HS-5 (cell line): ENCODE measurements at places on chromosomes 11 and 22.
A peak's percentile ranks its signal among the peaks of the same experiment; 100 is the strongest.

DNA sequence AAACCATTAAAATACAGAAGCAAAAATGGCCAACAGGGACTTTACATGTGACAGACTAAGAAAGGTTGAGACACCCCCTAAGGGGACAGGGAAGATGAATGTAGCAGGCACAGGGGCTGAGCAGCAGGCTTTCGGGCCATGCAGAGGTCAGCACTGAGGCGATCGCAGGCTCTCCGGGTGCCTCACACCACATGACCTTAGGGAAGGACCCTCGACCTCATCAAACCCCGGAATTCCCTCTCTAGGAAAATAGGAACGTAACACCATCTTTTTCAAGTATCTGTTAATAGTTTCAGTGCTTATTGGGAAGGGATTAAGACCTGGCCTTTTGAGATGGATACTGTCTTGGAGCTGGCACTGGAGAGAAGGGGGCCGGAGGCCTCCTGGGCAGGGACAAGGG lies 27.4 kb downstream of the OPCML start:
- DNase-seq: no peak

DNA sequence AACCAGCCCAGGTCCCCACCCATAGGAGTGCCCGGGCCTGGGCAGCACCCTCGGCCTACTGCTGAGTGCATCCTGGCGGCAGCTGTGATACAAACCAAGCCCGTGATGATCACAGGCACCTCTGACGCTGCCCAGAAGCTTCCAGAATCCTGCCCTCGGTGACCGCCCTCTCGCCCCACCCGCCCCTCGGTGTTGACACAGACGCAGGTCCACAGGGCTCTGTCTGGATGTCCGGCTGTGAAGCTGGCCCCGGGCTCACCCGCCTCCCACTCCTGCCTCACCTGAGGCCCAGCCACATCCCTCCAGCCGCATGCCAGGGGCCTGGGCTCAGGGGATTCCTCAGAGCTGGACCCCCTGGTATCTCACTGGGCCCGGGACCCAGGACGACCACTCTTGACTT lies 191.0 kb downstream of the BRD1 start:
- no peak for DNase-seq

- DNase-seq: peak; percentile 18
These were observed 364.0 kb downstream of the CASP12 start for GRCh38 chr11:104534278-104534677.

- no peak for DNase-seq
These were observed 29.2 kb downstream of the SC5D start for GRCh38 chr11:121321614-121322243.

- no peak for DNase-seq
These were observed 12.2 kb upstream of the RPS3 start for GRCh38 chr11:75386942-75387630.

GRCh38 chr11:96147906-96148486 lies 195.0 kb downstream of the MAML2 start:
- DNase-seq: no peak

DNA sequence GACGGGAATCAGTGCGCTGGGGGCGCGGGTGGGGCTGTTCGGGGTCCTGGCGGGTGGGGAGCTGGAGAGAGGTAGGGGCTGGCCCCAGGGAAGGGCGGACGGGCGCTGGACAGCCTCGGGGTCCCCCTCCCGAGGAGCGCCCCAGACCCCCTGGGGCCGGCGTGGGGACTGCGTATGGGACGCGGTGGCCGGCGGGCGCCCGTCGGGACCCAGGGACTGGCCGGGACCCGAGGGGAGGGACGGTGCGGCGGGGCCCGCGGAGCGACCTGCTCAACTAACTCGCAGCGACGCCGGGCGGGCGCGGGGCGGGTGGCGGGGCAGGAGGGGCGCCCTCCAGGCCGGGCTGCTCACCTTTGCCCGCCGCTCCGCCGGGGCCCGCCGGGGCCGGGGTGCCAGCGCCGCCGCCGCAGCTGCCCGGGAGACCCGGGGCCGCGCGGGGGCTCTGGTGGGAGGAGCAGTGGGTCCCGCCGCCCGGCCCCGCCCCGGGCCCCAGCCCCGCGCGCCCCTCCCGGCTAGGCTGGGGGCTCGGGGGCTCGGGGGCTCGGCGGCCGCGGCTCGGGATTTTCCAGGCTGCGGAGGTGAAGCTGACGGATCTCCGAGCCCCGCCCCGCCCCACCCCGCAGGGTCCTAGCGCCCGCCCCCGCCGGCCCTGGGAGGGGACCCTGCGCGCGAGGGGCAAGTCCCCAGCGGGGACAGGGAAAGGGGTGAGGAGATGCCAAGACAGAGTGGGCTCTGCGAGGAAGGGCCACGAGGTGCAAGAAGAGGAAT lies 12.3 kb downstream of the STARD10 start:
- DNase-seq: no peak

- DNase-seq: no peak
These were observed 80.5 kb downstream of the PDHX start for GRCh38 chr11:34996958-34997357.

GRCh38 chr11:44116234-44116830 lies 20.9 kb downstream of the EXT2 start:
- no peak for DNase-seq

- no peak for DNase-seq
These were observed 111.2 kb downstream of the CD44 start for GRCh38 chr11:35250192-35250591.

DNA sequence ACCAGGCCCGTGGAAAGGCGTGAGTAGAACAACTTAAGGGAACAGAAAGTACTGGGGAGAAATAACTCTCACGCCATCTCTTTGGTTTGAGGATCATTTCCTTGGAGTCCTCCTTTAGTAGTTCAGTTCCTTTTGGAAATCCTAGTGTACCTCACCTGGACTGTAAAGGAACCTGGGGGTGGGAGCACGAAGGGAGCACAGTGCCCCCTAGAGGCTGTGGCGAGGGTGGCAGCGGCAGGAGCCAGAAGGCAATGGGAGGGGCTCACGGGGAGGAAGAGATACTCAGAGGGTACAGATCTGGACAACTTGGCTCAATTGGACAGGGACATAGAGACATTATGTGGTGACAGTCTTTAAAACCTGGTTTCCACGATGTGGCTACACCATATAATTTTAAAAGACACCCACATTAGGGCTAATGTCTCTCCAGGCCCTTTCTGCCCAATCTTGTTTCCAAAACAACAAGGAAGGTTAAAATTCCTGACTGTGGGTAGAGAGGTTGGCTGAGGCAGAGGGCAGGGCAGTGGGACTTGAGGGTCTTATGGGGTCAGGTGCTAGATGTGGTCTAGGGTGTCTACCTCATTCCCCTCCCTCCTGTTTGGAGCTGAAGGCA lies 87.0 kb downstream of the CSNK2A3 start:
- no peak for DNase-seq

DNA sequence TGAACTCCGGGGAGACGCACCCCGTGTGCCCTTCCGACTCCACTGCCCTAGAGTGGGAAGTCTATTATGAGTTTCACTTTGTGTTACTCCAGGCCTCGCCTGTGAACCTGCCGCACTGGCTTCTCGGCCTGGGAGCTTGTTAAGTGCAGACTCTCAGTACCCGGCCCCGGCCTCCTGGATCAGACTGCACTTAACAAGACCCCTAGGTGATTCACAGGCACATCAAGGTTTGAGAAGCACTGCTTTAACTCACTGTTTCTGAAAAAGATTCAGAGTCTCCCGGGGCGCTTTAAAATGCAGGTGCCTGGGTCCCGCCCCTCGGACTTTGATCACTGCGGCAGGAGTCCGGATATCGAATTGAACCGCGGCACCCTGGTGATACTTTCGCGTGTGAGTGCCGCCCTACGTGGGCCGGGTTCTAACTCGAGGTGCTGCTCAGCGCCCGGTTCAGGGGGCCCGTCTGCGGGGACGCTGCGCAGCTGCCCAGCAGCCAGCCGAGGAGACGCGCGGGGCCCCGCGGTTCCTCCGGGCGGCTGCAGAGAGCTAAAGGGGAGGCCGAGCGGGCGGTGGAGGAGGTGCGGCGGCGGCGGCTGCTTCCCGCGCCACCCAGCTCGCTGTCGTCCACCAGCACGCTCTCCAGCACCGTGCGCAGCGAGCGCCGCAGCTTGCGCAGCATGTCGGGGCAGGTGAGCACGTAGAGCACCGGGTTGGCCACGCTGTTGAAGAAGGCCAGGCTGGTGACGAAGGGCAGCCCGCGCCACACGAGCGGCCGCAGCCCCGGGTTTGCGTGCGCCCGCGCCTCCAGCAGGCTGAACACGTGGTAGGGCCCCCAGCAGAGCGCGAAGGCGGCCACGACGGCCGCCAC lies 3.4 kb downstream of the PTGDR2 start:
- no peak for DNase-seq

DNA sequence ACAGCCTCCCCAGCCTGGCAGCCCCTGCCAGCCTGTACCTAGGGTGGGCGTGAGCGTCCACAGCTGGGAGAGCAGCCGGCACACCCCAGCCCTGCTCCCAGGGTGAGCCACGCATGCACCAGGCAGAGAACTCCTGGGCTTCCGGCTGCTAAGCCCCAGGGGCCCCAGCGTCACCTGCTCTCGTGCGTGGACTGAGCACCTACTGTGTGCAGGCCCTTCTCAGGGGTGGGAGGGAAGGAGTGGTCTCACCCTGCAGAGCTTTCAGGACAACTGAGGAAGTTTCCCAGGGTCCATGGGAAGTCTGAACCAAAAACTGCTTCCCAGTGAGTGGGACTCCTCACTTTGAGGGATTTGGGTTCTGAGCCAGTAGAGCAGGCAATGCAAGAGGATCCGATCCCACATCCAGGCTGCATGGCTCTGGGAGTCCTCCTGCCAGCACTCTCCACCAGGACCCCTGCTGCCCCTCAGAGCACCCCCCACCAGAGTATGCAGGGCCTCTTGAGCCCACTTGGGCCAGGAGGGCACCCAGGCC lies 47.1 kb upstream of the PRODH start:
- DNase-seq: no peak

DNA sequence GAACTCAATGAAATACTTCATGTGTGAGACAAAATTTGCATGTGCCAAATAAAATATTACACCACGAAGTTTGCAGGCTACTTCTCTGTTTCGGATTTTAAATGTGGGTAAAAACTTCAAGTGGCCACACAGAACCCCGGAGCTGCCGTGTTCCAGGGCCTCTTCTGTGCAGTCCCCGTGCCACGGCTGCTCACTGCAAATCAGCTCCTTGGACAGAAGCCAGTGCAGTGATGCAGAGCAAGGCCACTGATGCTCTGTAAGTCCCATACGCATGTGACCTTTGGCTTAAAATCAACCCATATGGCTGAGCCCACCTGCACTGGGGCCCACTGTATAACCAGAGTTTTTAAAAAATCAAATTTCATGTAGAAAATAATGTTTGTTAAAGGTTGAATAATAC lies 1309.4 kb downstream of the TBC1D22A start:
- no peak for DNase-seq

DNA sequence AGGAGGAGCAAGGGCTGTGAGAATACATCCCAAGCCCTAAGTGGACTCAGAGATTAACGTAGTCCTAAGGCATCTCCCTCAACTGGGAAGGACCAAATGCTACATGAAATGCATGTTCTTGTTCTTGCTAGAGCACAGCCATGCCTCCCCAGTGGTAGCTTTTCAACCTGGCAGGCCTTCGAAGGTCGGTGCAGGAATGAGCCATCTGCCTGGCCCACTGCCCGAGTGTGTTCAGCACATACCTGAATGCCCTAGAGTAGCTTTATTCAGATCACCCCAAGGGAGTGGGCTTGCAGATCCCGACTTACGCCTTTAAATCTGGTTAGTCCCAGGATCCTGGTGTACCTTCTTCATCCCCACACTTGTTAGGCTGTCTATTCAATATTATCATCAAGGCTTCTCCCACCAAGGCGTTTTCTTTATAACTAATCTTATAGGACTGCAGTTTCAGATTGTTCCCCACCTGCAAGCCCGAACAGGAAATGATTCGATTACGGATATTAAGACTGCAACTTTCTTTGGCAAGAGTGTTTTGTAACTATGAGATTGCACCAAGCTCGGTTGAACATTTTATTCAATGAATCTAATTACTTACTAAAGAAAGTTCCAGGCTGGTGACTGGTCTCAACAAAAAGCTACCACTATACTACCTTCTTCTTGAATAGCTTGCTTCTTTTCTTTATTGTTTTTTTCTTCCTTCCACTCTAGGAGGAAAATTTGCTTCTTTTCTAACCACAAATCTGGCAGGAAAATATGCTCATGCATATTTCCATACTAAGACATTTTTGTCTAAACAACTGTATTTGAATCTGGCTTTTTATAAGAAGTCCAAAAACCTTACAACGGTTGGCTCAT lies 115.6 kb downstream of the SGSM3 start:
- DNase-seq: no peak

DNA sequence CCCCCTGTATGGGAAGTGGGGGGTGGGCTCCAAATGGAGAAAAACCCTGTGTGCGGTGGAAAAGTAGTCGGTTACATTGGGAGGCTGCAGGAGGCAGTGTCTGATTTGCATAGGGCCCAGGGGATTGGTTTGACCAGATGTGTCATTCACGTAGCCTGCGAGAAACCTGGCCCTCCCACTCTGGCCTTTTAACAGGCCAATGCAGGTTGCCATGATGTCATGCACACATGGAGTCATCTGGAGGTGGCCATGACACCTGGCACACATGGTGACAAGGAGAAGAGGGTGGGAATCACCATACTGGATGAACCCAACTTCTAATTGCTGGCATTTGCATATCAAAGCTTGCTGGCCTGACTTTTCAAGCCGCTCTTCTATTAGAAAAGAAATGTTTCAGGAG lies 50.6 kb downstream of the FAM181B start:
- no peak for DNase-seq
